ENCODE measurements at places on chromosomes 1 and 21. TPM values are rescaled to one million over a fixed set of nuclear protein-coding genes. Genes with fewer than 3 reads are reported as not detected.

DNA sequence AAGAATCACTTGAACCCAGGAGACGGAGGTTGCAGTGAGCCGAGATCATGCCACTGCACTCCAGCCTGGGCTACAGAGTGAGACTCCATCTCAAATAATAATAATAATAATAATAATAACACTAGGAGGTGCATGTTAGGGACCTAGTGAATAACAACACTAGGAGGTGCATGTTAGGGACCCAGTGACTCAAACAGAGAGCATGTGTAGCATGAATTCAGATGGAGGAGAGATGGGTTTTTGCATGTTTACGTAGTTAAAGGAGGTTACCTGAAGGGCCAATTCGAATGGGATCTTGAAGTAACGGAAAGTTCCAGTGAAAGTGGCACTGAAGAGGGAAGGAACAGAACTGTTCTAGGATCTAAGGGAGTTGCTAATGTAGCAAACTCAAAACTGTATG lies 7.1 kb upstream of the KCNK1 start:
- no peak overlapping the region for H3K27ac ChIP-seq
- H3K4me1 ChIP-seq, result no peaks in the 10 kb centered on the region
- DNase-seq, result no peak
- no peaks in the 10 kb centered on the region for H3K36me3 ChIP-seq
- H3K4me3 ChIP-seq, result no peak overlapping the region

GRCh38 chr1:173295391-173295790 lies 88.3 kb upstream of the TNFSF4 start:
- DNase-seq, result no peak
- H3K4me1 ChIP-seq, result no peaks in the 10 kb centered on the region
- H3K27ac ChIP-seq, result no peak overlapping the region

DNA sequence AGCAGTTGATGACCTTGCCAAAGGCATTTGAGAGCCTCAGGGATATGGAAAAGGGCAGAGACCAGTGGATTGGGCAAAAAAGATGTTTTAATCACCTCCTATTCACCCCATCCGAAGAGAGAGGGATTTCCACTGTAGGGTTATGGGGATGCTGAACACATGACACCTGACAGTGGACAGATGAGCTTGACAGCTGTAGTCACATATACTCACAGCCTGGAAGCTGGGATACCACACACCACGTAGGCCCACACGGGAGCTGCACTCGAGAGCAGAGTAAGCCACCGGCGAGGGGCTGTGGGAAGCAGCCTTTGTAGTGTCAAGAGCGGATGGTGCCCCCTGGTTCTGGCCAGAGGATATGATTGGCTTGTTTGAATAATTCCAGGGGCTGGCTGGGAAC lies 20.0 kb downstream of the ZBTB40 start:
- H3K27ac ChIP-seq, result no peak overlapping the region
- H3K27me3 ChIP-seq, result no peaks in the 10 kb centered on the region

- H3K4me1 ChIP-seq, result no peaks in the 10 kb centered on the region
- H3K36me3 ChIP-seq, result peaks cover 16% of the 10 kb centered on the region
- DNase-seq, result no peak
- no peaks in the 10 kb centered on the region for H3K27me3 ChIP-seq
- no peak overlapping the region for H3K4me3 ChIP-seq
Measured at GRCh38 chr1:62117018-62117750, 77.5 kb upstream of the L1TD1 start.

- peaks cover 65% of the 10 kb centered on the region for H3K4me1 ChIP-seq
- H3K4me3 ChIP-seq, result no peak overlapping the region
- no peaks in the 10 kb centered on the region for H3K27me3 ChIP-seq
- DNase-seq, result no peak
- no peak overlapping the region for H3K27ac ChIP-seq
Measured at GRCh38 chr1:108955881-108956280, 7.4 kb downstream of the CLCC1 start.

DNA sequence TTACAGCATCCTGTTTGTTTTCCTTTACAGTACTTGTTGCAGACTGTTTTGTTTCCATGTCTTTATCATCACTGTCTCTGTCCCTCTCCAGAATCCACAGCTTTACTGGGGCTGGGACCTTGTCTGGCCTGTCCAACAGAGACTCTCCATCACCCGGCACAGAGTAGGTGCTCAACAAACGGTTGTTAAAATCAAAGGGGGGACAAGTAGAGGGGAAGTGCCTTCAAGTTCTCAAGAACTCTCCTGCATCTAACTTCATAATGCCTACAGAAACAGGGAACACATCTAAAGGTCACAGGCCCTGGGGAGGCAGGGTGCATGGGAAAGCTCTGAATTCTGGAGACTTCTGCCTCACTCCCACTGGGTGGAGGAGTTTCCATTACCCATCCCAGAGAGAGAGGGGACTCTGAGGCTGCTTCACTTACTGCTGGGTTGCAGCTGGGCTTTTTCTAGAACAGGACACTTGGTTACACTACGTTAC lies 2.3 kb upstream of the ECE1 start:
- no peaks in the 10 kb centered on the region for H3K36me3 ChIP-seq
- H3K27ac ChIP-seq, result peak overlapping the region; percentile 54
- H3K4me1 ChIP-seq, result peaks cover 78% of the 10 kb centered on the region

- H3K36me3 ChIP-seq, result no peaks in the 10 kb centered on the region
- H3K27me3 ChIP-seq, result no peaks in the 10 kb centered on the region
- peaks cover 26% of the 10 kb centered on the region for H3K4me1 ChIP-seq
- H3K27ac ChIP-seq, result peak overlapping the region; percentile 72
- peak; percentile 50 for DNase-seq
- H3K4me3 ChIP-seq, result no peak overlapping the region
Measured at GRCh38 chr21:45366931-45367401, 38.0 kb upstream of the COL18A1 start.

GRCh38 chr1:25747046-25747719 lies 52.8 kb upstream of the SELENON start:
- no peak overlapping the region for H3K4me3 ChIP-seq
- no peaks in the 10 kb centered on the region for H3K27me3 ChIP-seq
- DNase-seq, result no peak
- peaks cover 53% of the 10 kb centered on the region for H3K4me1 ChIP-seq
- no peaks in the 10 kb centered on the region for H3K36me3 ChIP-seq

- H3K4me1 ChIP-seq, result peaks cover 9% of the 10 kb centered on the region
- no peaks in the 10 kb centered on the region for H3K27me3 ChIP-seq
- peak; percentile 63 for DNase-seq
- no peaks in the 10 kb centered on the region for H3K36me3 ChIP-seq
Measured at GRCh38 chr1:174938281-174939007, 61.3 kb upstream of the CACYBP start.

GRCh38 chr1:182059936-182060335 lies 1.6 kb downstream of the ZNF648 start:
- H3K27me3 ChIP-seq, result no peaks in the 10 kb centered on the region
- H3K27ac ChIP-seq, result no peak overlapping the region
- H3K4me1 ChIP-seq, result peaks cover 9% of the 10 kb centered on the region
- no peak for DNase-seq

DNA sequence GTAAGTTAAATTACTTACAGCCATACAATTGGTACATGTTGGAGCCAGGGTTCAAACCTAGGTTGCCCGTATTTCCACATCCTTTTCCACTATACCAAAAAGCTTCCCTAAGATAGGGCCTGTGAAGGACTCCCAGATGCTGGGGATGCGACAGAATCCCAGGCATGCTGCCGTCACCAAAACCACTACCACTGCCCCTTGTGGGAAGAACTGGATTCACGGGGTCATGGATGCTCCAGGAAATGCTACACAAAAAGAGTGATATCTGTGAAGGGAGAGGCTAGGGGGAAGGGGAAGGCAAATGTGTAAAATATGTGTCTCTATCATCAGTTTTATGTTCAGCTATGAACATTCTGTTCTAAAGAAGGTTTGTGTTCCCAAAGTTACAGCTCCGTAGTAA lies 133.9 kb upstream of the IVNS1ABP start:
- H3K27me3 ChIP-seq, result no peaks in the 10 kb centered on the region
- H3K4me3 ChIP-seq, result no peak overlapping the region
- H3K36me3 ChIP-seq, result no peaks in the 10 kb centered on the region
- no peaks in the 10 kb centered on the region for H3K4me1 ChIP-seq
- no peak overlapping the region for H3K27ac ChIP-seq

NASP gene
- total RNA-seq, result 102 TPM

LEFTY2 gene
- total RNA-seq, result 0.18 TPM

GCSAML gene
- total RNA-seq, result 0.18 TPM

PRR9 gene
- not detected for total RNA-seq
